ENCODE measurements at places on chromosomes 6 and 20.
A peak's percentile ranks its signal among the peaks of the same experiment; 100 is the strongest.

- DNase-seq: no peak
These were observed 267.0 kb downstream of the DLL1 start for GRCh38 chr6:170023620-170024521.

GRCh38 chr6:35718911-35719381, 17.9 kb upstream of the ARMC12 start:
- DNase-seq: no peak

DNA sequence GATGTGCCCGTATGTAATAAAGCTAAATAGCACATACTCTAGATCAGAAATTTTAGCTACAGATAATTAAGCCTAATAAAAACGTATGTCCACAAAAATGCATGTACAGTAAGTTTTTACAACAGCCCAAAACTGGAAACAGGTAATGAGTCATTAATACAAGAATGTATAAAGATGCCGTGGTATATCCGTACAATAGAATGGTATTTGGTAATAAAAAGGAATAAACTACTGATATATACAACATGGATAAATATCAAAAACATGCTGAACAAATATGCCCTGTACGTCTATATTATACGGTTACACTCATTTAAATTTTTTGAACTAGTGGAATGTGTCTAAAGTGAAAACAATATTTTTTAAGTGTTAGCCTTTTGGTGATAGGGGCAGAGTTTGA, 128.2 kb upstream of the ADGRB3 start:
- DNase-seq: no peak

DNA sequence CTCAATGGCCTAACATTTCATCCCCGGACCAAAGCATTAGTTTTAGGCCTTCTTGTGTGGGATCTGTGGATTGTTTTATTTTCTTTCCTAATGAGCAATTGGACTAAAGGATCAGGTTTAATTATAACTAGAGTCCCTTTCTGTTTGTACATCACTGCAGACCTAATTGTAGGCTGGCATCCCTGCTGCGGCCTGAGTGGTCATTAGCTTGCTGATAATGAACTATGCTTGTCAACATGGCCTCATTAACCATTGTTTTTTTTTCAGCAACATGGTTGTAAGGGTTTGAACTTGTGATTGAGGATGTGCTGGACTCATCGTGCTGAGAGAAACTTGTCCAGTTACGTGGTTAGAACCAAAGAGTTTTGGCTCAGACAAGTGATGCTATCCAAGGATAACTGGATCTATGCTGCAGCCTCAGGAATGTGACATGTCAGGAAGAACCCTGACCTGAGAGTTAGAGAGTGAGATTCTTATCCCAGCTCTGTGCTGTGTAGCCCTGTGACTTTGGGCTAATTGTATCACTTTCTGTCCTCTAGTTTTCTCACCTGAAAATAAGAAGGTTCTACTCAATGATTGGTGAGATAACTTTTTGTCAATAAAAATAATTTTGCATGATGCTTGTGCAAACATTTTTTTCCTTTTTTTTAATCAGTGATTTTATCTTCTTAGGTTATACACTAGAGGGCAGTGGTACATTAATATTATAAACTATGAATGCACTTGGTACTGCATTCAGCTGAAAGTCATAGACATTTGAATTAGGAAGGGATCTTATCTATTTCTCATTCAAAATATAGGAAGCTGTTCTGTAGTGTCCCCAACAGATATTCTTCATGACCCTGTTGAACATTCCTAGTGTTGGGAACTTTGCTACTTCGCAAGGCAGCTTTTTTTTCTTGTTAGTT, 140.9 kb downstream of the RNF144B start:
- DNase-seq: no peak

DNA sequence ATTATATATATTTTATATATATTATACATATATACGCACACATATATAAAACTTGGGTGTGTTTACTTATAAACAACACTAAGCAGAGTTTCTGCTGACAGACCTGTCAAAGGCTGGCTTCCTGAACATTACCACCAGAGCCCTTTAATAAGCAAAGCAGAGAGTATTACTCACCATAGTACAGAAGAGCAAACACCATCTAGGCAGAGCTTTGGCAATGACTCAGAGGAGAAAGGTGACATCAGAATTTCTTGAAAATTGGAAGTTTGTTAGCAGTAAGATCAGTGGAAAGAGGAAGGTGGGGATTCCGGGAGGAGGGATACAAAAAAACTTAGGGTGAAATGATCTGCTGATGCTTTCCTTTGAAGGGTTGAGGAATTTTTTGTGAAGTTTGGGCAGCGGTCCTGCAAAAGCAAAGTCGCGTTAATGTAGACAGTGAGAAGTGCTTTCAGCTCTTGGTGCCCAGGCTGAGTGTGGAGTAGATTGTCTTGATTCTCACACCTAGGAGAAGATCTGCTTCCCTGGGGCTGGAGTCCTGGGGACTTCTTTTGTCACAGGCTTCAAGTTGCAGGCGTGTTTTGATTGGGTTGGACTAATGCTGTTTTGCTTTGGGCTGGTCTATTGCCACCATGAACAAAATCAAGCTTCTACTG, 109.6 kb upstream of the BACH2 start:
- no peak for DNase-seq

DNA sequence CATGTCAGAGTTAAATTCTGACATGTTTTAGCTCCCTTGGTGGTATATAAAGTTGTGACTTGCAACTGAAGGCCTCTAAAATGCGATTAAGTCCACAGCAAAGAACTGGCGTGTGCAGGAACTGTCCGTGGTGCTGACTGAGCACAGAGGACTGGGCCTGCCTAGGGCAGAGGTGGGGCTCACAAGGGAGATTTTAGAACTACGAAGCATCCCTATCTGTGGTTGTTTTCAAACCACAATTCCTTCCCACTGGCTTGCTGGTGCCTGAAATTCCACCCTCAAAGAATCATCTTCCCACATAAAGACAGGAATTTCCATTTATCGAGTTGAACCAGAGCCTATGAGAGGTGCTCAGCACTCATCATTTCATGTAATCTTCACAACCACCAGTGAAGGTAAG, 30.1 kb downstream of the RIMS4 start:
- no peak for DNase-seq

GRCh38 chr6:2184700-2185455, 60.5 kb downstream of the GMDS start:
- no peak for DNase-seq

- peak; percentile 63 for DNase-seq
These were observed 56.3 kb downstream of the PREX1 start for GRCh38 chr20:48771542-48771941.

DNA sequence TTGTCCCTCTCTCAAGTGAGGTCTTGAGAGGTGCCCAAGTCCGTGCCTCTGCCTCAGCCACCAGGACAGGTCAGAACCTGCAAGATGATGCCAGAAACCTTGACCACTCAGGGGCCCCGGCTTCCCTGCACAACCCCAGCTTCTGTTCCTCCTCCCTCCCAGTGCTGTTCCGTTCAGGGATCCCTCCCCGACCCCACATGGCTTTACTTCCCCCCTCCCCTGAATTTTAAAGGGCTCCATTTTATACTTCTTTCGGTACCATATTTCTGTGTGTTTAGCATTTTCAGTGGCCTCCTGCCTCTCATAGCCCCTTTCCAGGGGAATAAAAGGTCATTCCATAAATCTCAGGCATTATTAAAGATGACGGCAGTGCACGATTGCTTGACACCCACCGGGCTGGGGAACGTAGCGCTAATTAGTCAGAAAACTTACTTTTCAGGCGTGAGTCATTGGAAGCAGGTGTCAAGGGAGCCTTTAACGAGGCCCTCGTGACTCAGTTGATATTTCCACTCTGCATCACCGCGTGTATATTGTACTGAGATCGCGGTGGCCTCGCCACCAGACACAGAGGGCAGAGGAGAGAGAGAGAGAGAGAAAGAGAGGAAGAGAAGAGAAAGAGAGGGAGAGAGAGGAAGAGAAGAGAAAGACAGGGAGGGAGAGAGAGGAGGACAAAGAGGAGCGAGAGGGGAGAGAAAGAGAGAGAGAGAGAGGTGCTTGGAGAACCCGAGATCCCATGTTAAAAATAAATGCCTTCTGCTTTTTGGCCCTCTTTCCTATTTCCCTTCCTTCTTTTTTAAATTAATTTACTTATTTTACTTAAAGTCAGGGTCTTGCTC, 21.3 kb downstream of the KCNG1 start:
- DNase-seq: no peak

- DNase-seq: no peak
These were observed 22.0 kb upstream of the SNRNP48 start for GRCh38 chr6:7568021-7568420.

GRCh38 chr20:6827472-6827871, 60.0 kb downstream of the BMP2 start:
- no peak for DNase-seq

DNA sequence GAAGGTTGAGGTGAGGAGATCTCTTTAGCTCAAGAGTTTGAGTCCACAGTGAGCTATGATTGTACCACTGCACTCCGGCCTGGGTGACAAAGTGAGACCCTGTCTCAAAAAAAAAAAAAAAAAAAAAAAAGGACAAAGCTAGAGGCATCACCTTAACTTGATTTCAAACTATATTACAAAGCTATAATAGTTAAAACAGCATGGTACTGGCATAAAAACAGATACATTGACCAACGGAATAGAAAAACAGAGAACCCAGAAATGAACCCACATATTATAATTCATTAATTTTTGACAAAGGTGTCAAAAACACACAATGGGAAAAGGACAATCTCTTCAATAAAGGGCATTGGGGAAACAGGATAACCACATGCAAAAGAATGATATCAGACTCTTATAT, 50.8 kb upstream of the MBOAT1 start:
- no peak for DNase-seq

DNA sequence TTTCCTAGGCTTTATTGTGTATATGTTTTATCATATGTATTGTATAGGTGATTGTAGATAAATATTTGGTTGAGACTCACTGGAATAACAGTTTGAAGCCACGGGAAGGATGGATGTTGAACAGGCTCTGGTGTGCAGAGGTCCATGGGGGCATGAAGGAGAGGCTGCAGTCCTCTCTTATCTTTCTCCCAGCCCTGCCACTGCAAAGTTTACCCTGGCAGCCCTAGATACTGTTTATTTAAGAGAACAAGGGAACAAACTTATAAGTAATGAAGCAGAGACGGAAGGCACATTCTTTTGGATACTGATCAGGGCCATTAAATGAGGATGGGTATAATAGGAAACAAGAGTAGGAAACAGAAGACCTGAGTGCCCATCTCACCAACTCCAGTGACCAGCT, 103.6 kb upstream of the SCGN start:
- no peak for DNase-seq

- no peak for DNase-seq
These were observed 68.8 kb downstream of the CYB5R4 start for GRCh38 chr6:83928286-83928685.

DNA sequence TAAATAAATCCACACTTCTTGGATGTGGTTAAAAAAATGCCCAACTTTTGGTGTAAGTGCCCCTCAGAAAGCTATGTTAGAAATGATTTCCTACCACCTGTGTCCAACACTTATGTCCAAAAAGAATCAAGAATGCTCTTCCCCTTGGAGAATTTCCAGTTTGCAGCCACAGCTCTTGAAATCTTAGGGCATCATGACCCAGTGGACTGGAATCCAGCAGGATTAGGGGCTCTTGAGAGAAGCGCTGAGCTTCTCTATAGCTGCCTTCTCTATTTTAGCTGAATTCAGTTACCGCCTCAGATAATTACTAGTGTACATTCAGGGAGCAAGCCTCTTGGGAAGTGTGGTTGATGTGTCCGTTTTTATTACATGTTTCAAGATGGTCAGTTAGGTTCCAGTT, 2.5 kb downstream of the PHACTR1 start:
- no peak for DNase-seq

DNA sequence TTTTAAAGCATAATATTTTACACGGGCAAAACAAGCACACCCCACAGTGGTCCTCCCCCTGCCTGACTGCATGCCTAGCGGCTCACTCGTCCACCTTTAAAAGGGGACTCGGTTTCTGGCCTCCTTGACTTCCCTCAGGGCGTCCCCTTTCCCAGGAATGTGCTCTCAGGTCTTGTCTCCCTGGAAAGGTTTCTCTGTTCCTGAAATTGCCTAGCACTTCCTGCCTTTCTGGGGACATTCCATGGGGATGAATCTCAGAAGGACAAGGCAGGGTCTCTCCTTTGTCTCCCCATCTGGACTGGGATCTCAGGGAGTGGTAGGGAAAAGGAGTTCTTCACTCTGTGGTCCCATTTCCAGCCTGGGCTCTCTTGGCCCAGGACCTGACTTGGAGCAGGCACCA, 4.9 kb downstream of the TCF15 start:
- DNase-seq: no peak

DNA sequence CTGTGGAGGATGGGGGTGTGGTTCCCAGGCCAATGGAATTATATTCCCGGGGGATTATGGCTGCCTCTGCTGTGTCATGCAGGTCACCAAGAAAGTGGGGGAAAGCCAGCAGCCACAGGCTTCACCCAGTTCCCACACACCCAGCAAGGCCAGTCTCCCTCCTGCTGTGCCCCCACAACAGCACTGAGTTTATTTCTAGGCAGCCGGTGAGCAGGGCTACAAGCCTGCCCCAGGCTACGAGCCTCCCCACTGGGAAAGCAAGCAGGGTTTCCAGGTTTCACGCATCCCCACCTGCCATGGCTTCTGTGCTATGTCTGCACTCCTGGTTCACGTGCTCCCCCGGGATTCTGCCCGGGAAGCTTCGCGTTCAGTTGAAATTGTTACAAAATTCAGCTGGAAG, 72.6 kb downstream of the ERMARD start:
- DNase-seq: no peak

DNA sequence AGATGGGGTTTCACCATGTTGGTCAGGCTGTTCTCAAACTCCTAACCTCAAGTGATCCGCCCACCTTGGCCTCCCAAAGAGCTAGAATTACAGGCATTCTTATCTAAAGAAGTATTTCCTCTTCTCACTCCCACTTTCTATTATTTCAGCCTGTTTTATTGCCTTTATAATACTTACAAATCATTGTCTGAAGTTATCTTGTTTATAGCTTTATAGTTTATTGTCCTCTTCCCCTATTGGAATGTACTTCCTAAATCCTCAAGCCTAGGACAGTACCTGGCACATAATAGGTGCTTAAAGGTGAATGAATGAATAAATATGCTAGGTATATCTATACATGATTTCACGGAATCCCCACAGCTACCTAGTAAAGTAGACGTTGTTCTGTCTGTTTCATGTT, 37.8 kb upstream of the RNF182 start:
- DNase-seq: no peak

- DNase-seq: no peak
These were observed 118.0 kb upstream of the MAN1A1 start for GRCh38 chr6:119467488-119468081.

DNA sequence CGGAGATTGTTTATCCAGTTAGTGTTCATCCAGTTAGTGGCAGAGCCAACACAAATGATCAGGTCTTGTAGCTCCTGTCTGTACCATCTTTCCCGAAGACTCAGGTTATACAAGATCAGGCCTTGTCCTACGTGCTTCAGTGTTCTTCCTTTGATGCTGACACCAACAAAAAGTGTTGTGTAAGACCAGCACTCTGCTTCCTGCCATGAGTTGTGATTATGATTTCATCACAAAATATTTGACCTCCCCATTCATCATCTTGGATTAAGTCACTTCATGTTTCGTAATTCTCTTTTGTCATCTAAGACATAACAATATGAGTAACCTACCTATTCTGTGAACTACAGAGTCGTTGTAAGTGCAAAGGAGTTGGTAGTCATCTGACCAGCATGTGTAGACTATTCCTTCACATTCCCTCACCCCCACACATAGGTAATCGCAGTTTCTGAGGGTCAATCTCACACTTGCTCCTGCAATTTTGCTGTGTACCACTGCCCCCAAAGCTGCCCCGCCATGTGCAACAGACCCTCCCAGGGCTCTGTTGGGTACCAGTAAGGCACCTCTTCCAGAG, 135.6 kb upstream of the SLC22A23 start:
- peak; percentile 59 for DNase-seq

GRCh38 chr6:132252113-132252512, 149.2 kb downstream of the MOXD1 start:
- DNase-seq: no peak

GRCh38 chr20:36110994-36111393, 43.5 kb upstream of the EPB41L1 start:
- DNase-seq: peak; percentile 15
